KBM-7 (cell line): ENCODE measurements at places on chromosomes 3 and 15.
A peak's percentile ranks its signal among the peaks of the same experiment; 100 is the strongest.

GRCh38 chr15:81068516-81068915 lies 65.6 kb upstream of the CFAP161 start:
- no peak for DNase-seq

DNA sequence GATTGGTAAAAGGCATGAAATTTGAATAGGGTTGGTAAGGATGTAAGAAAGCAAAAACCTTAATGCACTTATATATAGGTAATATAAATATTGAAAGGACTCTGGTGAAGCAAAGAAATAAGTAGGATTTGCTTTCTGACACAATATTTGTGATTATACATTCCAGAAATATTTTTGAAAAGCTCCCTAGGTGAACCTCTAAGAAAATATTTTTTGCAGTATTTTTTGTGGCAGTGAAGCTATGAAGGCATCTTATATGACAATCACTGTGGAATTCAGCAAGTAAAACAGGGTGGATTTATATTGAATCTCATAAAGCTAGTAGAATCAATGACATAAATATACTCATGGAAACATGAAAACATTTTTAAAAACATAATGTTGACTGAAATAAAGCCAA lies 119.6 kb upstream of the EPHA3 start:
- DNase-seq: no peak

DNA sequence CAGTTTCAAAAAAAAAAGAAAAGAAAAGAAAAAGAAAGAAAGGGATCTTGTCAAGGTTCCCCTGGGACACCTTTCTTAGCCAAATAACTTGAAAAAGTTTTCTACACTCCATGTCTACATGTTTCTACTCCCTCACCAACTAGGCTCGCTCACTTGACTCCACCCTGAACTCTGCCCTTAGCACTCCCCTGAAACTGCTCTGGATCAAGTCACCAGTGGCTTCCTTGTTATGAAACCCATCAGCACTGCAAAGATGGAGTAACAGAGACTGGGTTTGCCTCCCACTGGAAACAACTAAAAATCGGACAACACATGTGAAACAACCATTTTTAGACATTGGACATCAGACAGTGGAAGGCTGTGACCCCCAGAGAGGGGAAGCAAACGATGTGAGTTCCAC lies 36.8 kb downstream of the TMEM40 start:
- no peak for DNase-seq

- no peak for DNase-seq
Observed at GRCh38 chr3:48476426-48477053, 27.4 kb downstream of the SHISA5 start.

- no peak for DNase-seq
Observed at GRCh38 chr3:128215290-128215689, 62.0 kb downstream of the EEFSEC start.

- DNase-seq: no peak
Observed at GRCh38 chr3:87225659-87226058, 1.4 kb upstream of the CHMP2B start.

- DNase-seq: no peak
Observed at GRCh38 chr3:123508178-123508577, 59.3 kb upstream of the ADCY5 start.

- no peak for DNase-seq
Observed at GRCh38 chr3:188469228-188469885, 315.4 kb downstream of the LPP start.

- DNase-seq: no peak
Observed at GRCh38 chr3:79018265-79018664, 749.5 kb downstream of the ROBO1 start.

GRCh38 chr15:90829942-90830440 lies 38.4 kb upstream of the FURIN start:
- peak; percentile 78 for DNase-seq

DNA sequence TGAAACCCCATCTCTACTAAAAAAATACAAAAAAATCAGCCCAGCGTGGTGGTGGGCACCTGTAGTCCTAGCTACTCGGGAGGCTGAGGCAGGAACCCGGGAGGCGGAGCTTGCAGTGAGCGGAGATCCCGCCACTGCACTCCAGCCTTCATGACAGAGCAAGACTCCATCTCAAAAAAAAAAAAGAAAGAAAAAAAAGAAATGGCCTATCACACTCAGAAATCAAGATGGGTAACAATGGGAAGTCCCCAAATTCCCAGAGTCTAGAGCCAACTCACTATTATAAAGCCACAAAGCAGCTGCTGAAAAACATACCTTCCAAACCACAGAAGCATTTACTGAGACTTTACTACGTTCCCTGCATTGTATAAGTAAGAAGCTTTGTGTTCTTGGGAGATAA lies 7.5 kb downstream of the HDGFL3 start:
- no peak for DNase-seq

DNA sequence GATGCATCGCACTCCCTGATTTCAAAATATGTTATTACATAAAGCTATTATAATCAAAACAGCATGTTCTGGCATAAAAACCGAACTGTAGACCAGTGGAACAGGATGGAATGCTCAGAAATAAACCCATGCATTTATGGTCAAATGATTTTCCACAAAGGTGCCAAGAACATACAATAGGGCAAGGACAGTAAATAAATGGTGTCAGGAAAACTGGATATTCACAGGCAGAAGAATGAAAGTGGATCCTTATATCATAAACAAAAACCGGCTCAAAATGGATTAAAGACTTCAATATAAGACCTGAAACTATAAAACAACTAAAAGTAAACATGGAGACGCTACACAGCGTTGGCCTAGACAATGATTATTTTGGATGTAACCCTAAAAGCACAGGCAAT lies 22.6 kb downstream of the USP50 start:
- no peak for DNase-seq

DNA sequence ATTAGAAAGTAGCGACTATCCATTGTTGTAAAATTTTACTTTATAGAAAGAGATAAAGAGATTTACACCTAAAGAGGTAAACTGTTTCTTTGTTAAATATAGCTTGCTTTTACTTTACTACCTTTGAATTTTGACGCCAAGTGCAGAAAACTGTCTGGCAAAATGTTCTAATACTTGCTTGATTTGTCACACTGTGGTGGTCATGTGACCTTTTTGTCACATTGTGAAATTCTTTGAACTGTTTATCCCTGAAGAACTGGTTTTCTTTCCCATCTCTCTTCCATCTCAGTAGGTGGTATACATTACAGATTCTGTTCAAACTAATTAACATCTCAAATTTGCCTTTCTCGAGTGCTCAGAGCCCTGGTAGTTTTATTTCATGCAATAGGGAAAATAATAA lies 327.4 kb downstream of the NAALADL2 start:
- no peak for DNase-seq

- DNase-seq: peak; percentile 28
Observed at GRCh38 chr3:136192831-136193230, 3.3 kb downstream of the MSL2 start.

GRCh38 chr3:159239059-159239458 lies 437.2 kb downstream of the MFSD1 start:
- DNase-seq: no peak

GRCh38 chr15:90986790-90987507 lies 7.4 kb downstream of the PRC1 start:
- no peak for DNase-seq
